ENCODE measurements at places on chromosomes 2 and 18.

DNA sequence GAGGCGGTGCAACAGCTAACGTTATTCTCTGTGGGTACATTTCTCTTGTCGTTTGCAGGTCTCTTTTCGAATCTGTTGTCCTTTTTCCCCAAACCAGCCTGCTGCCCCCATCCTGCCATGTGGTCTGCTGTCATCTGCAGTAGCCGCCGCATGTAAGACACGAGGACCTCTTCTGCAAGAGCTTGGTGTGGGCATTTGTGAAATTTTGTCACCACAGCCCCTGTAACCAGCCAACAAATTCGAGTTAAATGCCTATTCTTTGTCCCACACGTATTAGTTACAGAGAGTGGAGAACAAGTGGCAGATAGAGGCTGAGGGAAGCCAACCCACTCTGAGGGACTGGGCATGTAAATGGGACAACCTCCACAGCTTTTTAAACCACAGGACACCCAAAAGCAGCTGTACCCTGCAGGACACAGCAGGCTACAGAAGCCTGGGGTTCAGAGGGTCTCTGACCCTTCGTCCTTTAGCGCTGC lies 35.0 kb downstream of the ITGA6 start:
- DNase-seq = no peak

GRCh38 chr2:239275847-239276831 lies 124.7 kb downstream of the HDAC4 start:
- DNase-seq = no peak

GRCh38 chr18:51192026-51192425 lies 5.5 kb downstream of the MEX3C start:
- DNase-seq = no peak

- DNase-seq = no peak
Observed at GRCh38 chr2:46803911-46804670, 111.5 kb downstream of the MCFD2 start.

DNA sequence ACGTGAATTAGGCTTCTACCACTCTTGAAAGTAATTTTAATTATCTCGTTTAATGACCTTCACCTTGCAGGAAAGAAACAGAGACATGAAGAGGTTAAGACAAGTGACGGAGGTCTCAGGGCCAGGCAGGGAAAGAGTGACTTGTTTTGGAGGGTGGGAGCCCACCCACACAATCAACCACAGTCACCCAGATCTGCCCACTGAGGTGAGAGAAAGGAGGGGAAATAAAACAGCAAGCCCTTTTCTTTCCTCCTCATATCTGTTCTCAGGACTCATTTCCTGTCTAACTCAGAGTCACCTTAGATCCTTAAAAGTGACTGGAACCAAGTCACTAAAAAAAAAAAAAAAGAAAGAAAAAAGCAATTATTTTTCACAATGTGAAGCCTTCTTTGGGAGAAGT lies 26.8 kb downstream of the ATP8B1 start:
- DNase-seq = no peak

- DNase-seq = no peak
Observed at GRCh38 chr2:66024391-66024790, 410.5 kb upstream of the MEIS1 start.
